Activated T-helper 1 cell treated with anti-CD3 and anti-CD28 coated beads, Interleukin-2, amount 50 U/mL, for 16 hours (primary cell): ENCODE measurements at places on chromosomes 7 and 10.

DNA sequence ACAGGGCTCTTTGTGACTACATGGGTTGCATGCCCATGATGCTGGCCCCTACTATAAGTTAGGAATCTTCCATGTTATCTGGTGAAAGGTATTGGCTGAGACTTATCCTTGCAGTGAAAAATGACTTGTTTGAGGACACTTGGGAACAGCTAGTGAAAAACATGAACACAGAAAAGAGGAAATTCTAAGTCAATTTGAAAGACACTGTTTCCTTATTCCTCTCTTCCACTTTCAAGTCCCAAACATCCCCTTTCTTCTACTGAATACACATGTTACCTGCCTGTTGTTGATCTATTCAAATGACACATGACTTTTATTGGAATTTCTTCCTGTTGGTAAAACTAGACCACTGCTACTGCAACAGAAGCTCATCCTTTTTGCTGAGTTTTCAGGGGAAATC lies 29.5 kb upstream of the PRKCQ start:
- no peak for DNase-seq

GRCh38 chr7:158235862-158236261 lies 351.8 kb downstream of the PTPRN2 start:
- no peak for DNase-seq

GRCh38 chr10:128024426-128024825 lies 101.8 kb downstream of the MKI67 start:
- DNase-seq = no peak

DNA sequence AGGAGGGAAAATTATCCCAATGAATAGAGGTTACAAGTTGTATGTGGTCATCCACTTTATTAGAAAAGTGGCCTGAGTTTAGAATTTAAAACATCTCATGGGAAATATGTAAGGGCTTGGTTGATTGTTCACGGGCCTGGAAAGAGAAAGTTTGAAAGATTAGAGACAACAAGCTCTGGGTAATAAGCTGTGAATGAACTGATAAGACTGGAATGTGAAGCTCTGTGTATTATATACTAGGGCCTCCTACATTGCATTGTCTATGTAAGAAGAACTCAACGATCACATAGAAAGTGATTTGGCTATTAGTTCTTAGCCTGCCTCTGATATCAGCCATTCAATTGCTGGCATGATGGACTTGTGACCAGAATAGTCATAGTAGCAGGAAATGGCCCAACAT lies 199.2 kb upstream of the MAGI2 start:
- DNase-seq = no peak

GRCh38 chr10:68403701-68404100 lies 3.4 kb downstream of the RUFY2 start:
- no peak for DNase-seq

- no peak for DNase-seq
These were observed 5.2 kb downstream of the NAMPT start for GRCh38 chr7:106279425-106280197.

DNA sequence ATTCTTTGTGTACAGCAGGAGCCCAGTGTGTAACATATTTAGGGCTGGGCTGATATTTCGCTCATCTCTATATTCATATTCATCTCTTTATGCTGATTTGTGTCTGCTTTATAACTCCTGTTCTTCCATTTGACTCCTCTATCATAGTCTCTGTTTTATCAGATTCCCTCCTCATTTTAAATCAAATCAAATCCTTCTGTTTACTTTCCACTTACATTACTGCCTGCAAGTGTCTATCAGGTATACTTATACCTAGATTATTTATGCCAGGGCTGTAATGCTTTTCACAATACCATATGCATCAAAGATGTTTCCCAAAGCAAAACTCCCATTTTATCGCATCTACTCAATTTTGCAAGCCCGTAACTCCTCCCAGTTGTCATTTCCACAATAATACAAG lies 990.7 kb downstream of the SORCS1 start:
- DNase-seq = no peak

DNA sequence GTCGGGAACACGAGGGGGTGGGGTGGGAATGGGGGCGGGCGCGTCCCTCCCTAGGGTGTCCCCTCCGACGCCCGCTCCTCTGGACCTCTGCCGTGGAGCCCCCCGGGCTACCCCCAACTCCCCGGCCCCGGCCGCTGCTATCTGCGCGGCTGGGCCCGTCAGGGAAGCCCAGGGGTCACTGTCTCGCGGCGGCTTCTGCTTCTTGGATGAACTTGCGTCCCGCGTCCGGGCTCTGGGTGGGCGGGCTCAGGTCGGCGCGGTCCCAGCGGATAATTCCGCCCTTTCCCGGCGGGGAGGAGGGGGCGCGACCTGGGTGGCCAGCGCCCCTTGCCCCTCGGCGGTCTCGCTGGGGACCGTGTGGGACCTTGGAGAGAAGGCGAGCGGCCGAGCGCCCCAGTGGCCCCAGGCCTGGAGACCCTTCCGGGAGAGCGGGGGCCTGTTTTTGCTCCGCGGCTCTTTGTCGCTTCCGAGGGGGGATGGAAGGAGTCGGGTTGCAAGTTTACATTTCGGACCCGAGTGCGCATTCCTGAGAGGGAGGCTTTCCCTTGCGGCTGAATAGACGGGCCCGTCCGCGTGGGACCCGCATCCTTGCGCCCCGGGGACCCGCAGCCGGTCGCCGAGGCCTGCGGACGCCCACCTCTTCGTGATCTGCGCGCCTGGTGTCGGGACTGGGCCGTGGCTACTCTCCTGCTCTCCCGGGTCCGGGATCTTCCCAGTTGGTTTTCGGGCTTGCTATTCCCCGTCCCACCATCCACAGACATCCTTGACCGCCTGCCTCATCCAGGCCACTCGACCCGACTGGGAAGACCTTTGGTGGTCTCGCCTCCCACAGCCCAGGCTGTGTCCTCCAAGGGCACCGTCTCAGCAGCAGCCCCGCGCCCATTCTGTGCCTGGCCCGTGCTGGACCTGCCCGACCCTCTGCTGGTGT lies 812 bp downstream of the DOCK1 start:
- no peak for DNase-seq

- DNase-seq = no peak
These were observed 47.2 kb downstream of the PYROXD2 start for GRCh38 chr10:98367604-98368451.
